ENCODE measurements at places on chromosomes 16 and 17.

DNA sequence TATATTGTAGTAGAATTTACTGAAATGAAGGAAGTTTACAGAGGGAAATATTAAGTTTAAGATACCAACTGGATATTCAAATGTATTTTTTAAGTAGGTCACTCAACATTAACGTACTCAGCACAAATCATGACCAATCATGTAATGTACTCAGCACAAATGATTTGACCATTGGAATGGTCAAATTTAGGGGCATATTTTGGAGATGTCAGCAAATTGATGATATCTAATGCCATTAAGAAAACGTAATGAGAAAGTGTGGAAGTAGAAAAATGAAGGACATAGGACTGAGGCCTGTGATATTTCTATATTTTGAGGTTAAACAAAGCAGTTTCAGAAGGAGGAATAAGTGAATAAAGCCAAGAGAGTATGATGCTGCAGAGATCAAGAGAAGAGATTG is 334.8 kb downstream of the KIF2B start:
- no peak for DNase-seq

DNA sequence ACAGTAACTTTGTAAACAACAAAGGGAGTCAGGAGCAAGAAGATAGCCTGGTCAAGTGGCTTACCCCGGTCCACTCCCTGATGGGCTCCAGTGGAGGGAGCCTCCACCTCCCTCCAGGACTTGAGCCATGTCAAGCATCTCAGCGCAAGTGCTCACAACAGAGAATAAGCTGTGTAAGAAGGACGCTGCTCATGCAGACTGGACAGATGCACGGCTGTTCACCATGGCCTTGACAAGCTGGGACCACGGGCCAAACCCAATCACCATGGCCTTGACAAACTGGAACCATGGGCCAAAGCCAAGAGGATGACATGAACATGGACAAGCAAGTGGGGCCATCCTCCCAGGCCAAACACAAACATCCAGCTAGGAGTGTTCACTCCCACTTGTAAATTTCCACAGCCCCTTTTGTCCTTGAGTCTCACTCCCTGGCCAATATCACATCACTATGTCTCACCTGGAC is 3.4 kb upstream of the PITPNM3 start:
- no peak for DNase-seq

DNA sequence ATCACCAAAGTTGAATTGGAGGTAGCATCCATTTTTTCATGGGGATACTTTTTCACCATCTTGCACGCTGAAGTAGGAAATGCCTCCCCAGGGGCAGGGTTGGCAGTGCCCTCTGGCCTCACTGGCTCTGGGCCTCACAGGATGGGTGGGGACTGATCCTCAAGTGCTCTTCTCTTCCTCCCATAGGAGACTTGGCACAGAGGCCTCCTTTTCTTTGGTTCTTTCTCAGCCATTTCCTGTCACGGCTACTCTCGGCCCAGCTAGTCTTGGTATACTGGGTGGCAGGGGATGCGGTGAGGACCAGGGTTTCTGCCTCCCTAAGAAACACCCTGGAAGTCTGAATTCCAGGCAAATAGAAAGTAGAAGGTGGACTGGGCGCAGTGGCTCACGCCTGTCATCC is 58.2 kb downstream of the PECAM1 start:
- DNase-seq, result no peak

GRCh38 chr17:7997186-7997585 is 5.2 kb upstream of the GUCY2D start:
- DNase-seq, result no peak

Data from activated T-helper 1 cell treated with Interleukin-2 at 50 U/mL for 16 hours (primary cell).